ENCODE measurements at places on chromosomes 1 and 21. TPM values are rescaled to one million over a fixed set of nuclear protein-coding genes. Genes with fewer than 3 reads are reported as not detected.

- DNase-seq: no peak
Measured at GRCh38 chr21:44547656-44548331, 3.5 kb downstream of the KRTAP10-2 start.

GRCh38 chr1:247639381-247639981 lies 34.1 kb downstream of the OR2G3 start:
- peak; percentile 7 for DNase-seq

Gene CLCA4
- not detected for polyA plus RNA-seq

DNA sequence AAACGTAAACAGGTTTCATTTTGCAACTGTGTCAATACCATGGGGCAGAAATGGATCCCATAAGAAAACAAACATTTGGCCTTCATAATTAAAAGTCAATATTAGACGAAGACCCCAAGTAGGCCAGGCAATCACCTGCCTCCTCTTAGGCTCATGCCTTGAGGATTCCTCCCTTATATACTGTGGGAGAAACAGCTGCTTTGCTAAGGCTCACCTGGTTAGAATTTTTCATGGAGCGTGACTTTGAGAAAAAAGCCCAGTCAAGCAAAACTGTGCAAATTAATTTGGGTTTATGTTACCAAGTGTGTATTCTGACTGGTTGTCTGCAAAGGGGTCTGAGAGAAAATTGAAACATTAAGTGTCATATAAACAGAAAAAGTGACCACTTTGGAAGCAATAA lies 605.3 kb upstream of the USP24 start:
- DNase-seq: no peak

DNA sequence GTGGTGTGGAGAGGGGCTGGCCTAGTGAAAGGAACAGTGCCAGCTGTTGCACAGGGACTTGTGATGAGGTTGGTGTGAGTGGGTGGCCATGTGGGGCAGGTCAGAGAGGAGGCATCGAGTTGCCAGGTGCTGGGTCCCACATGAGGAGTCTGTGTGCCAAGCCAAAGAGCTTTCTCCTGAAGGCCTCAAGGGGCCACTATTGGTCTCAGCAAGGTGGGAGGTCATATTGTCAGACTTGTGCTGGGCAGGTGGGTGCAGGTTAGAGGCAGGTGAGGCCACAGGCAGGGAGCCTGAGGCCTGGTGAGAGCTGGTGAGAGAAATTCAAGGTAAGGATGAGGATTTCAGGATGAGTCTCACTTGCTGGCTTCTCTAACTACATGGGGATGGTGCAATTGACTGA lies 256.8 kb downstream of the DISC1 start:
- no peak for DNase-seq

DNA sequence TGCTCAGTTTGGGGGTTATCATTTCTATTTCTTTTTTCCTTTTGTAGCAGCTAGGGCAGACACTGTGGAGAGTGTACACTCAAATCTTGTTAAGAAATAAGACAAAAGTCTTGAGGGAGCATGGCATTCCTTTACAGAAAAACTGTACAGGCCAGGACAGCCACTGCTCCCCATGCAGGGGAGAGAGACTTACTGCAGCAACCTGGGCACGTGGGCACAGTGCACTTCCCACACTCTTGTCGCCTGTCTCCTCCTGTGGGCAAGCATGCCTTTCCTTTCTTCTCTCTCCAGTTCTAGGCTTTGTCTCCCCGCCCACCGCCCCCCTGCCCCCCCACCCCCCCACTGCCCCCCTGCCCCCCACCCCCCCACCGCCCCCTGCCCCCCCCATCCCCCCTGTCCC lies 51.9 kb downstream of the PHC2 start:
- no peak for DNase-seq

GRCh38 chr1:192086644-192087043 lies 71.6 kb upstream of the RGS18 start:
- no peak for DNase-seq

Gene RHCE
- 0.90 TPM for polyA plus RNA-seq

DNA sequence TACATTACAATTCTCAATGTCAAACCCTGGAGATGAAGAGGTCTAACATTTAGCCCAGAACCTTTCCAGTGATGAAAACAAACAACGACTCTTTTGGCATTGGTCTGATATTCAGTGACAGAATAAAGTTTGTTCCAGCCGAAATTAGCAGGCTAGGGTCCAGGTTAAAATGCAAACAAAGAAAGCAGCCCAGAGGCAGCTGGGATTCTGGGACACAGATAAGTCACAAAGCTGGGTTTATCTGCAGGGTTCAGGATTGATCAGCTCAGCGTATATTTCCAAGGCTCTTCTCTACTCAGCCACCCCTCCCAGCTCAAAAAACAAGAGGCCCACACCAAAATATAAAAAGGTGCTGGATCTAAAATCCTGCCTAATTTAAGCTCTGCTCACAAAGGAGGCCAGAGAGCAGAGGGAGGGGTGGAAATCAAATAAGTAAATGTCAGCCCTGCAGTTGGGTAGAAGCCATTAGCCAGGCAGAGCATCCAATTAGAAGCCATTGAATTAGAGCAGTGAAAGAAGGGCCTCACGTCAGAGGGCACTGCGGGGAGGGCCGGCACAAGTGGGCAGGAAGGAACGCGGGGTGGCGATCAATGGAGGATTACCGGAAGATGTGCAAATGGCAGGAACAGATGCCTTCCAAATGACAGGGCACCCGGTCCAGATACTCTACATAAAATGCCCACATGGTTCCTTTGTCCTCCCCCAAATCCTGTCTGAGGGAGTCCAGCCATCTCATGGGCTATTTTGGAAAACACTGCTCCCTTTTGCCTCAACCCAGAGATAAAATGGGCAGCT lies 3.2 kb upstream of the KLHDC8A start:
- DNase-seq: no peak

Gene HMGCS2
- polyA plus RNA-seq: 86.4 TPM

Gene ANKRD45
- 5.6 TPM for polyA plus RNA-seq

Gene TRIM67
- polyA plus RNA-seq: 0.17 TPM

DNA sequence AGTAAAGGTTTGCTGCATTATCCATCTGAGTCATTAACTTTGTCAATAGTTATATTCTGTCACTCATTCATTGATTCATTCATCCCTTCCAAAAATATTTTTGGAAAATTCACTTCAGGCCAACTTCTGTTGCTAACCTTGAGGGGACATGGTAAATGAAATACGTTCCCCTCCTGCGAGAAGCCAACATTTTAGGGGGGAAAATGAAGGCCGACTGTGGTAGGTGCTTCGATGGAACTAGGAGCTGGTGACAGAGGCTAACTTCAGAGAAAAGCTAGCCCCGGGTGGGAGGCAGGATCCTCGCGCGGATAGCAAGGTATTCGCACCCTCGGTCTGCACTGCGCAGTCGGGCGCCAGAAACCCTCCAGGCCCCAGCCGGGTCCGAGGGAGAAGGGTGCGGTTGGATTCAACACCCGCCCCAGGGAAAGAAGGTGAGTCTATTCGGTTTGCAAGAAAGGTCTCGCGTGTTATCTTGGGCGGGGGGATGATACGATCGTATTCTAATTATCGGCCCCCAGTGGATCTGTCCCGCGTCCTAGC lies 646 bp upstream of the RRP15 start:
- no peak for DNase-seq

Gene SLAMF8
- polyA plus RNA-seq: 0.52 TPM

- DNase-seq: no peak
Measured at GRCh38 chr1:202272103-202272845, 69.5 kb downstream of the UBE2T start.

- DNase-seq: no peak
Measured at GRCh38 chr21:15472108-15473040, 257.4 kb upstream of the USP25 start.

Gene C1QC
- polyA plus RNA-seq: 20.7 TPM

- DNase-seq: no peak
Measured at GRCh38 chr1:8706291-8706690, 111.1 kb downstream of the RERE start.

DNA sequence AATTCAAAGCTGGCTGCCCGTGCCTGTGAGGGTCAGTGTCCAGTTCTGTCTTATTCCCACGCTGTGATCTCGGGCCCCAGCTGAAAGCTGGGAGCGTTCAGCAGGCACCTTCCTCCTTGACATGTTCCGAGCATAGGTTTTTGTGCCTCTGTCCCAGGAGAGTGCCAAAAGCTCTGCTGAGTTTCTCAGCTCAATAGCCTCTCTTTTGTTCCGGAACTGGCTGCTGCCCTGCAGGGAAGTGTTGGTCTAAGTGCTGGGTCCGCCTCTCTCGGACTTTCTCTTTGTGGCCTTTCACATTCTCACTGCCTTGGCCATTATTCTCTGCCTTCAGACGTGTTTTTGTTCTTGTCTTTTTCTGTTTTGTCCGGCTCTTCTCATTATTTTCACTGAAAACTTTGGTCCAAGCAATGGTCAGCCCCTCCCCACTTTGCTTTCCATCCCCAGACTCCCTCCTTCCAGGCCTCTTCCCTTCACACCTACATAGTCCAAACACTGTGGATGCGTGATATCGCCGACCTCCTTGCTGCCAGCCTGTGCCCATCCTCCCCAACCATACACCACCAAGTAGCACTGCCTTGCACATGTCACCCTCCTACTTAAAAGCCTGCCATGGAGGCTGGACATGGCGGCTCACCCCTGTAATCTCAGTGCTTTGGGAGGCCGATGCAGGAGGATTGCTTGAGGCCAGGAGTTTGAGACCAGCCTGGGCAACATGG lies 233.8 kb downstream of the RHOU start:
- no peak for DNase-seq

DNA sequence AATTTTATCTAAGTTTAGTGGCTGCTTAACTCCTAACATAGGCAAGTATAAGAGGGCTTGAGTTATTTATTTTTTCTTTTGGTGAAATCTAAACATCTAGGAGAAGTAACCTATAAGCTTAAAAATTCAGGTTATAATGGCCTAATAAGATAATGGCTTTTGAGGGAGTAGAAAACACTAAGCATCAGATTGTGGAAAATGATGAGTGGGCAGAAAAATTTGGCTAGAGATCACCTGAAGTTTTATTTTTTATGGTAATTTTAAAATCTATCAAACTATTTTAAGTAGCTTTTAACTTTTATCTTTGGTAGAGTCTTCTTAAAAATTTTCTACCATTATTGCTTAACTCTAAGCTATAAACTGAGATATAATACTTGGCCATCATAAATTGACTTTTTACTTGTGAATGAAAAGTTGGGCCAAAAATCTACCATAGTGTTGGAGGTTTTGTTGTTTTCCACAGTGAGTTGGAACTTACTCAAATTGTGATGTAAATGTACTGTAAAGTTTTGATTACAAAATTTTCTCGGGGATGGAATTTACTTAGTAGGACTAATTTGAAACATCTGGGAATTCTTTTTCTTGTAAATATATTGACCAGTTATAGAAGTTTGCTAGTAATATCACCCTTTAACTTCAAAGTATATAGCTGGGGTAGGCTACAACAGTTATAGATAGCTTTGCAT lies 63.9 kb downstream of the USP25 start:
- no peak for DNase-seq

Gene E2F2
- 4.2 TPM for polyA plus RNA-seq

DNA sequence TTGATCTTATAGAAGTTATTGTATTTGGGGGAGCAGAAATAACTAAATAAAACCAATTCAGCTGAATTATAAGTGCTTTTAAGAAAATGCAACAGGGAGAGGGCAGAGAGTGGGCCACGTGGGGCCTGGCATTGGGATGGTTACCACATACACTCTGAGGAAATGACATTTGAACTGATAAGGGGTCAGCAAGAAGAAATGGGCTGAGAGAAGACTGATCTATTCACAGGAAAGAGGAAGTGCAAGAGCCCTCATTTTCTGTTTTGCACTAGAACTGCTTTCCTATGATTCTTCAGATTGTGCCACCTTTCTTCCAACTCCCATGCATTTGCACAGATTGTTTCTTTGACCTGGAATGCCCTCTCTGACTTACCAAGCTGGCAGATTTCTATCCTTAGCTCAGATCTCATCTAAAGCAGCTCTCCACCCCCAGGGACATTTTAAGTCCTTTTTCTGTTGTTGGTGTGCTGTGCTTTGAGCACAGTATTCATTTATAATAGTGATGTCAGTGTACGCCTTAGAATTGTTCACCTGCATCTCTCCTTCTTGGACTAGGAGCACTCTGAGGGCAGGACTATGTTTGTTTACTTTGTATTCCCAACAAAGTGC lies 115.9 kb downstream of the FGGY start:
- DNase-seq: no peak

Gene TRIM45
- 15.7 TPM for polyA plus RNA-seq

- no peak for DNase-seq
Measured at GRCh38 chr1:193111641-193112090, 6.5 kb upstream of the GLRX2 start.

DNA sequence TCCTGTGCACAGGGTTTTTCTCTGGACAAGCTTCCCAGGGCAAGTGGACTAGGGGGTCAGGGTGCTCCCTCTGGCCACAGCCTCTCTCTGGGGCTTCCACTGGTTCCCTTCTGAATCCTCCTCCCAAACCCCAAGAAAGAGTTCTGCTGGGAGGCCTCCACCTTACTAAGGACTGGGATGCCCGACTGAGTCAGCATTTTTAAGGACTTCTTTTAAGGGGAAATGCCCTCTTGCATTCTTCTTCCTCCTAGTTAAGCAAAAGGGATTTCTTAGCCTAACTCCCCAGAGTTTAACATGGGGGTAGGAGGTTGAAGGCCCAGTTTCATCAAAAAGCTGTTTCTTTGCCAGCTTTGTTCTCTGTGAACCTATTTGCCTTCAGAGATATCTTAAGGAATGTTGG lies 99.7 kb upstream of the KRTAP19-8 start:
- no peak for DNase-seq
